Activated naive CD8-positive, alpha-beta T cell treated with anti-CD3 and anti-CD28 coated beads, Interleukin-2, amount 50 U/mL, for 24 hours (primary cell): ENCODE measurements at places on chromosomes 2 and 18.
A peak's percentile ranks its signal among the peaks of the same experiment; 100 is the strongest.

GRCh38 chr2:167353605-167354280 is 465.5 kb downstream of the XIRP2 start:
- DNase-seq = no peak
- H3K4me3 ChIP-seq = no peak overlapping the region
- no peak overlapping the region for H3K27ac ChIP-seq
- H3K36me3 ChIP-seq = no peaks in the 10 kb centered on the region
- H3K27me3 ChIP-seq = no peaks in the 10 kb centered on the region

- no peak overlapping the region for H3K4me3 ChIP-seq
- H3K4me1 ChIP-seq = peaks cover 14% of the 10 kb centered on the region
- no peaks in the 10 kb centered on the region for H3K27me3 ChIP-seq
- DNase-seq = no peak
- H3K27ac ChIP-seq = no peak overlapping the region
- no peaks in the 10 kb centered on the region for H3K36me3 ChIP-seq
Observed at GRCh38 chr18:23927821-23928746, 86.5 kb upstream of the TTC39C start.

- peak within 1 kb of the TSS; percentile 79 for H3K4me3 ChIP-seq
- H3K36me3 ChIP-seq = no peaks in the 10 kb centered on the region
- peaks cover 24% of the 10 kb centered on the region for H3K4me1 ChIP-seq
- DNase-seq = peak; percentile 76
- peak within 1 kb of the TSS; percentile 67 for H3K27ac ChIP-seq
Observed at GRCh38 chr2:46296840-46297545, at the start of gene EPAS1. TSS of gene EPAS1 (plus strand) at chr2:46297407. CDS start at chr2:46297912, 505 bp downstream.

GRCh38 chr2:10863837-10864236 is 47.9 kb upstream of the KCNF1 start:
- no peak overlapping the region for H3K27ac ChIP-seq
- H3K4me1 ChIP-seq = peaks cover 14% of the 10 kb centered on the region
- H3K4me3 ChIP-seq = no peak overlapping the region

DNA sequence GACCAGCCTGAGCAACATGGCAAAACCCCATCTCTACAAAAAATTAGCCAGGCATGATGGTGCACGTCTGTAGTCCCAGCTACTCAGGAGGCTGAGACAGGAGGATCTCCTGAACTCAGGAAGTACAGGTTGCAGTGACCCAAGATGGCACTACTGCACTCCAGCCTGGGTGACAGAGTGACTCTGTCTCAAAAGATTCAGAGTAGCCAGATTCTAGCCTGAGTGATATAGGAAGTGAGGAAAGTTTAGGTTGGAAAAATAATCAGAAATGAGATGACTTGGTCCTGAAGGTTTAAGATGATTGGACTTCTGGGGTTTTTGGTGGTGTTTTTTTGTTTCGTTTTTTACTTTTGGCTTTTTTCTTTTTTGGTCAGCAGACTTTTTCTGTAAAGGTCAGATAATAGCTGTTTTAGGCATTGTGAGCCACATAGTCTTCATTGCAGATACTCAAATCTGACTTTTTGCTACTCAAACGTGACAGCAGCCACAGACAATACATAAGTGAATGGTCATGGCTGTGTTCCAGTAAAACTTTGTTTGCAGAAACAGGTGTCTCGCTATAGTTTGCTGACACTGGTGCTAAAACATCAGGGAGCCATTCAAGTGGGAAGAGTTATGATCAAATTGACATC is 104.1 kb upstream of the UBXN4 start:
- peaks cover 11% of the 10 kb centered on the region for H3K4me1 ChIP-seq
- peak overlapping the region; percentile 40 for H3K27ac ChIP-seq
- no peak for DNase-seq
- H3K4me3 ChIP-seq = no peak overlapping the region

- no peak overlapping the region for H3K4me3 ChIP-seq
- H3K27me3 ChIP-seq = peaks cover 9% of the 10 kb centered on the region
- H3K36me3 ChIP-seq = no peaks in the 10 kb centered on the region
- no peaks in the 10 kb centered on the region for H3K4me1 ChIP-seq
- no peak for DNase-seq
- no peak overlapping the region for H3K27ac ChIP-seq
Observed at GRCh38 chr2:189521699-189522434, 58.7 kb downstream of the SLC40A1 start.

GRCh38 chr2:65214361-65214760 is 13.3 kb upstream of the ACTR2 start:
- DNase-seq = no peak
- no peaks in the 10 kb centered on the region for H3K27me3 ChIP-seq
- H3K36me3 ChIP-seq = peaks cover 4% of the 10 kb centered on the region
- no peak overlapping the region for H3K4me3 ChIP-seq

DNA sequence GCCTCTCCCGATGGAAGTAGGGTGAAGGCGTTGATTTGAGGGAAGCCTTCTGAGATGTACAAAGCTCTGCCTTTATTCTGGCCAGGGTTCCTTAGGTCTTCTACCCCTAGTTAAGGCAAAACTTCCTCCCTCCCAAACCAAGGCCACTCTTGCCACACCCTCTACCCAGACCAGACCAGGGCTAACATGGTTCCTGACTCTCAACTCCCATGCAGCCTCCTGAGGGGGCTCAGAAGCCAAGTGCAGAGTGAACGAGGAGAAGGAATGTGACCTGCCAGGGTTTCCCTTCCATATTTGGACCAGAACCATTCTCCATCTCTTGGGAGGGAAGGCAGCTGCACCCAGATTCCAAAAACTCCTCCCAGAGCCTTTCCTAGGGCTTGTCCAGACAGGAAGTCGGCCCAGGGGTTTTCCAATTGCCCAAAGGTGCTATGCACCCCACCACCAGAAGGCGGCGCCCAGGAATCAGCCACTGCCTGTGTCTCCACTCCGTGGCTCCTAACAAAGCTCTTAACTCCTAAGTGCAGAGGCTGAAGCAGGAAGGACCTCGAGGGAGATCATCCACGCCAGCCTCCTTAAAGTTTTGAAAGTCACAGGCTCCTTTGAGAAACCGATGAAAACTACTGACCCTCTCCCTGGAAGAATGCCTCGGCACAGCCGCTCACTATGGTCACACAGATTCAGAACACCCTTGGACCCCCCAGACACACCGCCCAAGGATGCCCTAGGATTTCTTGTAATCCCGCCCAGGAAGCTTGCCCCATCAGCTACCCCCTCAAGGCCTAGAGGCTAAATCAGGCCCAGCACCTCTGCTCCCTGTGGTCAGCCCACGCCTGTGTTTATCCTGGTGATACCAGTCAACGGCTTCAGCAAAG is 157.8 kb downstream of the SMAD2 start:
- H3K4me3 ChIP-seq = no peak overlapping the region
- no peaks in the 10 kb centered on the region for H3K36me3 ChIP-seq
- DNase-seq = peak; percentile 76
- H3K27ac ChIP-seq = no peak overlapping the region
- H3K4me1 ChIP-seq = peaks cover 3% of the 10 kb centered on the region
- H3K27me3 ChIP-seq = peaks cover 2% of the 10 kb centered on the region

DNA sequence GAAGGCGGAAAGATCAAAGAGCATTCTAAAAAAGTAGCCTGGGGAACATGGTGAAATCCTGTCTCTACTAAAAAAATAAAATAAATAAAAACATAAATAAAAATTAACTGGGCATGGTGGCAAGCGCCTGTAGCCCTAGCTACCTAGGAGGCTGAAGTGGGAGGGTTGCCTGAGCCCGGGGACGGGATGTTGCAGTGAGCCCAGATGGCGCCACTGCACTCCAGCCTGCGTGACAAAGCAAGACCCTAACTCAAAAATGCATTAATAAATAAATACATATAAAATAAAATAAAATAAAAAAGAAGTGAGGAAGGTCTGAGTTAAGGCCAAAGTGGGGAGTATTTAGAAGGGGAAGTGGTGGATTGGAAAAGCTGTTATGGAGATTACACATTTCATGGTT is 1.3 kb upstream of the PSMD14 start:
- H3K27ac ChIP-seq = no peak overlapping the region
- H3K4me1 ChIP-seq = peaks cover 27% of the 10 kb centered on the region
- H3K36me3 ChIP-seq = peaks cover 10% of the 10 kb centered on the region
- no peaks in the 10 kb centered on the region for H3K27me3 ChIP-seq

DNA sequence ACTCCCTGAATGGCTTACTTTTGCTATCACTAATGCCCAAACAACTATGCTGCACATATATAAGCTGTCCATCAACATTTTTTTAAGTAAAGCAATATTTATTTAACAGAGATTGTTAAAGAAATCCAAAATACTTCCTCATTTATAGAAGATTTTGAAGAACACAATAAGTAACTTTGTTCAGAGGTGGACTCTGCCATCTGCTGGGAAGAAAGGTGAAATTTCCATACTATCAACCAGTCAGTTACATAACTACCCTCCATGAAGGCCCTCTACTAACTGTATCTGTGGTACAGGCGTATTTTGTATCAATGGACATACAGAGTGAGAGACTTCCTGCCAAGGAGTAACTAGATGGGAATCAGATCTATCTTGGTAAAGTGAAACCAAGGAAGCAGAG is 106.0 kb downstream of the DTNB start:
- no peak overlapping the region for H3K27ac ChIP-seq
- H3K4me3 ChIP-seq = no peak overlapping the region
- no peaks in the 10 kb centered on the region for H3K27me3 ChIP-seq
- DNase-seq = no peak

DNA sequence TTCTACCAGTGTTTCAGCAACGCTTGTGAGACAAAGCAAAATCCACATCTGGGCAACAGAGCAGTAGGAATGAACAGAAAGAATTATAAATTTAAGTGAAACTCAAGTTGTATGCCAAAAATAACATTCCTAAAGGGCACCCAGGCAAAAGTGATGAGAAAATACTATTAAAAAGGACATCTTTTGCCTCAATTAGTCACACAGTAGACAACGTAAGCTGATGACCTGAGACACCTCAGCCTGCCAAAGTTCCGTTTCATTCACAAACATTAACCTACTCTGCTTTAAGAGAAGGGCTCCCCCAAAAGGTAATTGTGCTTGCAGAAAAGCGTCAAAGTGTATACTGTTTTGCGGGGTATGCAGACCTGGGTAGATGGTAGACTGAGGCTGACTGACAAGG is 7.2 kb downstream of the HDLBP start:
- no peak overlapping the region for H3K4me3 ChIP-seq
- H3K27me3 ChIP-seq = no peaks in the 10 kb centered on the region
- H3K27ac ChIP-seq = peak overlapping the region; percentile 26

GRCh38 chr2:35365859-35366258 is 989.7 kb upstream of the CRIM1 start:
- H3K4me3 ChIP-seq = no peak overlapping the region
- no peaks in the 10 kb centered on the region for H3K36me3 ChIP-seq
- H3K4me1 ChIP-seq = no peaks in the 10 kb centered on the region
- DNase-seq = no peak

DNA sequence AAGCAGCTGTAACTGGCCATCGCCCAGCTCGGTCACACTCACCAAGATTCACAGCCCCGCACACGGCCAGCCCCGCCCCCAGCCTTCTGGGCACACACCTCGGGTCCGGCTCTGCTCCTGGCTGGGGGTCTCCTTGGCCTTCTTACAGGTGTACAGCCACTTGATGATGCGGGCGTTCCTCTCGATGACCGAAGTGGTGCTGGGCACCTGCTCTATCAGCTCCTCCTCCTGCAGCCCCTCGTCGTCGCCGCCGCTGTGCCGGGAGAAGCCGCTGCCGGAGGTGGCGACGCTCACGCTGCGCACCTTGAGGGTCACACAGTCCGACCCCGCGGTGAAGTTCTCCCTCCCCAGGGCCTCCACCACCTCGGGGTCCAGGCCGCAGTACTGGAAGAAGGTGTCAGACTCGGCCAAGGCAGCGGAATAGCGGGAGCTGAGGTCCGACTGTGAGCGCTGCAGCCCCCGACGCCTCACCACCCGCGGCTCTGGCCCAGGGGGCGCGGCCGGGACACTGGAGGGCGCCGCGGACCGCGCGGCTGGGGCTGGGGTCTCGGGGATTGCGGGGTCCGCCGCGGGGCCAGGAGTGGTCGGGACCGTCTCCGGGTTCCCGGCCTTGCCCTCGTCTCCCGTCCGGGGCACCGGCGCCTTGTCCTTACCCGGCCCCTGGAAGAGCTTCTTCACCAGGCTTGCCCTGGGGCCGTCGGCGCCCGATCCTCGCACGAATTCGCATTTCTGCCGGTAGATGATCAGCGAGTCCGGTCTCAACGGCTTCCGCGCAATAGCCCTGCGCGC is 769 bp downstream of the FAM110C start:
- H3K27ac ChIP-seq = no peak overlapping the region
- peaks cover 10% of the 10 kb centered on the region for H3K4me1 ChIP-seq
- no peaks in the 10 kb centered on the region for H3K36me3 ChIP-seq
- DNase-seq = no peak
- H3K4me3 ChIP-seq = peak overlapping the region; percentile 32

DNA sequence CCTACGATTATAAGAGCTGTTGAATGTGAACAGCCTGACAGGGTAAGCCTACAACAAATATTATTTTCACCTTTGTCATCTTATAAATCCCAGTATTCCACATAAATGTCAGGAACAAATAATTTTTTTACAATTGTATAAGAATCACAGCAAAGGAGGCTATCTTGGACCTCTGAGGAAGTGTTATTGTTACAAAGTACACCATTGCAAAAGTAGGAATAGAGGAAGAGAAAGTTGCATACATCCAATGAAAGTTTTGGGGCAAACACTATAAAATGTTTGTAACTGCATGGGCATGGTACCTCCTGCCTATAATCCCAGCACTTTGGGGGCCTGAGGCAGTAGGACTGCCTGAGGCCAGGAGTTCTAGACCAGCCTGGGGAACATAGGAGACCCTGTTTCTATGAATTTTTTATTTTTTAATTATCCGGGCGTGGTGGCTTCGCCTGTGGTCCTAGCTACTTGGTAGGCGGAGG is 715 bp upstream of the MEMO1 start:
- peaks cover 34% of the 10 kb centered on the region for H3K4me1 ChIP-seq
- H3K4me3 ChIP-seq = peak overlapping the region; percentile 84
- no peaks in the 10 kb centered on the region for H3K27me3 ChIP-seq
- peaks cover 13% of the 10 kb centered on the region for H3K36me3 ChIP-seq

DNA sequence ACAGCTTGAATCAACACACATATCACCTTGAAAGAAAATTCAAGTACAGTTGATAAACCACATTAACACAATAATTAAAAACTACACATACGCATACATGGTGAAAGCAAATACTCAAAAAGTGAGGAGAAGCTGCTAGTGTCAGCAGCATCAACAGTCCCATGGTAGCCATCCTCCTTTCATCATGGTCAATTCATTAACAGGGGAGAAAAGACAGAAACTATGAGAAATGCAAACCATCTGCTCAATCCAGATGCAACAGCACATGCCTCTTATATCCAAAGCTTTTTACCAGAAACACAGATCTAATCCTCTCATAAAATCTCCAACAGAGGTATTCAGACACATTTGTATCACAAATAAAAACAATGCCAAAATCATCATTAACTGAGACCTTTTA is 81.9 kb upstream of the CHRNA1 start:
- no peak for DNase-seq
- peaks cover 37% of the 10 kb centered on the region for H3K4me1 ChIP-seq
- H3K36me3 ChIP-seq = no peaks in the 10 kb centered on the region
- H3K27ac ChIP-seq = no peak overlapping the region
- peak overlapping the region; percentile 49 for H3K4me3 ChIP-seq

DNA sequence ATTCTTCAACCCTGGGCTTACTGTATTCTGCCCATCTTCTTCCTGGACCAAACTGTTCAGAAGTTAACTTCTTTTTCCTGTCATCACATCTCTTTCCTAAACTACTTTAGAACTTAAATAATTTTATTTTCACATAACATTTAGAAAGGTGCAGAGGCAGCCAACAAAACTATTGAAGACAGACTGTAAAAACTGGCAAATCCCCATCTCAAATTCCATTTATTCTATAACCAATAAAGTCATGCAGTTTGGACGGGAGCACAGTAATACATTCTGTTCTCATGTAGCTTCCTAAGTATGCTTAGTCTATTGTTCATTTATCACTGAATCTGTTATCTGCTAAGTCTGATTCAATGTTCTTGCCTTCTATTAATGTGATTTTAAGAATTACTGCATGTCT is 99.1 kb downstream of the SMAD2 start:
- H3K36me3 ChIP-seq = peaks cover 49% of the 10 kb centered on the region
- DNase-seq = no peak
- H3K4me1 ChIP-seq = no peaks in the 10 kb centered on the region
